Stimulated activated CD4-positive, alpha-beta T cell treated with anti-CD3 and anti-CD28 coated beads, Interleukin-4, amount 100 ng/mL, for 48 hours (primary cell): ENCODE measurements at places on chromosomes 1 and 21.
A peak's percentile ranks its signal among the peaks of the same experiment; 100 is the strongest.

GRCh38 chr21:15015622-15016471 is 49.0 kb downstream of the NRIP1 start:
- no peak for DNase-seq

GRCh38 chr1:227281371-227281770 is 36.9 kb downstream of the CDC42BPA start:
- DNase-seq = no peak

DNA sequence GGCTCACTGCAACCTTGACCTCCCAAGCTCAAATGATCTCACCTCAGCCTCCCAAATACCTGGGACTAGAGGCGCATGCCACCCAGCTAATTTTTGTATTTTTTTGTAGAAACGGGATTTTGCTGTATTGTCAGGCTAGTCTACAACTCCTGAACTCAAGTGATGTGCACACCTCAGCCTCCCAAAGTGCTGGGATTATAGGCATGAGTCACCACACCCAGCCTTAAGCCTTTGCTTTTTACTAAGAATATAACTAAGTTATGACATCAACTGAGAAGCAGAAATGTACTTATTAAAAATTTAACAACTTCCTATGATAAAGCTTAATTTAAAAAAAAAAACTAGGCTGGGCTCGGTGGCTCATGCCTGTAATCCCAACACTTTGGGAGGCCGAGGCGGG is 8.9 kb upstream of the LSS start:
- DNase-seq = no peak

DNA sequence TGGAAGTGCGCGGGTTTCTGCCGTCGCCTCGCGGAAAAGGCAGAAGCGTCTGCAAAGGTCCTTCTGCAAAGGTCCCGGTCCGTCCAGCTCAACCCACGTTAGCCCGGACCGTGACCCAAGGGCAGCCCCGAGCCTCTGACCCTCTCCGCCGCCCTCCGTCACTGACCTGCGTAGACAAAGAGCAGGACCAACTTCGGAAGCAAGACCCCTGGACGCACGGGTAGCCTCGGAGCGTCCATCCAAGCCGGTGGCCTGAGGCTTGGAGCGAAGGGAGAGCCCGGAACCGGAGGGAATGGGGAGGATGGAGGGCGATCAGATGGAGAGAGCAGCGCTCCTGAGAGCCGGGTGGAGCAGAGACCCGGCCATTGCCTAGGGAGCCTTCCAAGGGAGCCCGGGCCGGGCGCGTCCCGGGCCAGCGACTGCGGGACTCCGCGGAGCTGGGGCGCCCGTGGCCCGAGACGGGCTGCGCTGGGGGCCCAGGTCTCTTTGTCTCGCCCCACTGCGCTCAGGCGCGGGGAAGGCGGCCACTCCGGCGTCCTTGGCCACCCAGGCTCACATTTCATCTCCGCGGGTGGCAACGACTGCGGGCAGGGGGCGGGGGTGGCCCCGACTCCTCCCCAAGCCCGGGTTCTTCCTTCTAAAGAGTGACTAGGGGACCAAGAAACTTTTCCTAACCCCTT is at the start of gene CYYR1:
Gene CYYR1 (minus strand): TSS at position 585 of the 680 bp plus-strand sequence. CDS start 346 bp downstream, at position 239.
- DNase-seq = no peak

DNA sequence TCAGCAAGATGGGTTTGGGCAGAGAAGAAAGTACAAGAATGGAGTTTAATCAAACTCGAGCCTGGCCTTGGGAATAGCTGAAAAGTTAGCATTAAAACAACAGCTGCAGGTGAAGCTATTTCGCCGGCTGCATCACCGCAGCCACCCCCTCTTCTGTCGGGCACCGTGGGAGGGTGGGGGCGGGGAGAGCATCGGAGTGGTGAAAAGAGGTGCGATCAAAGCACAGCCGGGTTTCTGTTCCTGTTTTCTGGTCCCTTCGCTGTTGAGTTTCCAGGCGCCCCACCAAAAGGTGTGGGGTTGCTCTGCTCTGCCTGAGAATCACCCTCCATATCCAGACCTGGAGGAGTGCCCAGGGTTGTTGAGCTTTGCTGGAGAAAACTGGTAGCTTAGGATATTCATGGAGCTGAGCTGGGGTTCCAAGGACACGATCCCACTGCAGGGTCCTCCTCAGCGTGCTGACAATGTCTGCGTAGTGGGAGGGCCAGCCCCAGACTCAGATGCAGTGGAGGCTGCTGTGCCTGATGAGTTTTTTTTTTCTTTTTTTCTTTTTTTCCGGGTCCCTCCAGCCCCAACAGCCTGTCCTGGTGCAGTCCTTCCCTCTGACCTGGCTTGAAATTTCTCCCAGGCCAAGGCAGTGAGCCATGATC is 127.5 kb upstream of the C1orf174 start:
- no peak for DNase-seq

GRCh38 chr1:42178249-42178648 is 13.7 kb upstream of the GUCA2A start:
- DNase-seq = no peak

GRCh38 chr1:101278845-101279244 is 42.0 kb downstream of the S1PR1 start:
- no peak for DNase-seq

- DNase-seq = no peak
These were observed 11.7 kb upstream of the ARHGAP29 start for GRCh38 chr1:94248956-94249688.

DNA sequence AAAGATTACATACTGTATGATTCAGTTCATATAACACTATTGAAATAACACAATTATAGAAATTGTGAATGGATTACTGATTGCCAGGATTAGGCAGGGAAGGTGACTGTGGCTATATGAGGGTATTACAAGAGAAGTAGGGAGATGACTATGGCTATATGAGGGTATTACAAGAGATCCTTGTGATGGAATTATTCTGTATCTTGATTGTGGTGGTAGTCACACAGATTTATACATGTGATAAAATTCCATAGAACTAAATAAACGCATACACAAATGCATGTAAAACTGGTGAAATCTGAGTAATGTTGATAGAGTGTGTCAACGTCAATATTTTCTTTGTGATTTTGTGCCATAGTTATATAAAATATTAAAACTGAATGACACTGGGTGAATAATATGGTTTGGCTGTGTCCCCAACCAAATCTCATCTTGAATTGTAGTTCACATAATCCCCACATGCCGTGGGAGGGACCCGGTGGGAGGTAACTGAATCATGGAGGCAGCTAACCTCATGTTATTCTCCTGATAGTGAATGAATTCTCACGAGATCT is 615.6 kb upstream of the PKN2 start:
- no peak for DNase-seq

DNA sequence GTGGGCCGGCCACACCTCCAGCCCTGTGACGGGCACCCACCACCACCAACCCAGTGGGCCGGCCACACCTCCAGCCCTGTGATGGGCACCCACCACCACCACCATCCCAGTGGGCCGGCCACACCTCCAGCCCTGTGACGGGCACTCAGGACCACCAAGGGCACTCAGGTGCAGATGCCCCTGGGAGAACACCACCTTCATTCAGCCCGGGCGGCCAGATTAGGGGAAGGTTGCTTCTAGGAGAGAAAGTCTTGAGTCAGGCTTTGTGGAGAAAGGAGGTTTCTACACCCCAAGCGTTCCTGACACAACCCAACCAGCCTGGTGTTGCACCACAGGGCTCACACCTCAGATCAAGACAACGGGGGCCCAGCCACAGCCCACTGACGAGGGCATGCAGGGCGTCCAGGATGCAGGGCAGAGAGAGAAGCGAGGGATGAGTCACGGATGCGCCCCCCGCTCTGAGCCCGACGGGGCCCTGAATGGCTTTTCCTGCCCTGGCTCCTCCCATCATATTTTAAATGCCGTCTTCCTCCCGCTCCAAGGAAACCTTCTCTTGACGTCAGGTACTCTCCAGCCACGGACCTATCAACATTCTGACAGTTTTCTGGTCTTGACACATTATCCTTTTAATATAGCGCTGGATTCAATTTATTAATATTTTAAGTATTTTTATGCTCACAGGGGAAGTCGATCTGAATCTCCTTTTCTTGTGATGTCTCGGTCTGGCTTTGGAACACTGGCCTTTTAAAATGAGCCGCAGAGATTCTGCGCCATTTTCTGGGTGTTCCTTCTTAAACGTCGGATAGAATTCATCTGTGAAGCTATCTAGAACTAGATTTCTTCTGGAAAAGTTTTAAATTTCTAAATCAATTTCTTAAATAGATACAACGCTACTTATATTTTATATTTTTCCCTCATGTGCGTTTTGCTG is 631 bp upstream of the SPATC1L start:
- DNase-seq = peak; percentile 41

GRCh38 chr1:209513226-209513625 is 70.3 kb upstream of the CAMK1G start:
- DNase-seq = no peak

- no peak for DNase-seq
These were observed 86.4 kb downstream of the LAMC2 start for GRCh38 chr1:183272390-183272848.

DNA sequence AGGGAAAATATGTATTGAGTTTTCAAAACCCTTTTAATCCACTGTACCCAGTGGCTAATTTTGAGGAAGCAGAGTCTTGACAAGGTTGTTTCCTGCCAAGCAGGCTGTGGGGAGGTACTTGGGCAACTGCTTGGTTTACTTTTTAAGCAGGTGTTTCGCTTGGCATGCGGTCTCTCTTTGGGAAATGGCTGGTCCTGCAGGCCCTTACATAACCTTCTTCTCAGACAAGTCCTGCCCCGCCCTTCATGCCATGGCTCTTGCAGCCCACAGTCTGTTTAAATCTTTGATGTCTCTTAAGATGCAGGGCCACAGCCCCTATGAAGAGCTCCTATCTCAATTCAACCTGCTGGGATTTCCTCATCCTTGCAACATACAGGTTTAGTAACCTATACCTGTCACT is 36.0 kb upstream of the ABCD3 start:
- DNase-seq = no peak

DNA sequence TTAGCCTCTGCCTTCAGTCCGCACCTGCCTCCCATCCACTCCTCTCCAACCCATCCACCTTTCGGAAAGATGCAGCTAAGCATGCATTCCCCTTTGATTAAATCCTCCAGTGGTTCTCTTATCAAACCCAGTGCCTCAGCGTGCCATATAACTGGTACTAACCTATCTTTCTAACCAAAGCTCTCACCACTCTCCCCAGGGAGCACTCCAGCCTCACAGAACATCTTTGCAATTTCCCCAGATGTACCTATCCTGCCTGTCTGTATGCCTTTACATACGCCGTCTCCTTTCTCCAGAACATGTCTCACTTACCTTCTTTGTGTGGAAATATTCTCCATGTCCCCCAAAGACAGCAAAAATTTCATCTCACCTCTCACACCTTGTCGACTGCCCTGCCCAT is 80.0 kb downstream of the SLC25A24 start:
- DNase-seq = no peak

- no peak for DNase-seq
These were observed 63.1 kb downstream of the MATN1 start for GRCh38 chr1:30660241-30660640.

- no peak for DNase-seq
These were observed 19.6 kb upstream of the NCF2 start for GRCh38 chr1:183609759-183610452.

DNA sequence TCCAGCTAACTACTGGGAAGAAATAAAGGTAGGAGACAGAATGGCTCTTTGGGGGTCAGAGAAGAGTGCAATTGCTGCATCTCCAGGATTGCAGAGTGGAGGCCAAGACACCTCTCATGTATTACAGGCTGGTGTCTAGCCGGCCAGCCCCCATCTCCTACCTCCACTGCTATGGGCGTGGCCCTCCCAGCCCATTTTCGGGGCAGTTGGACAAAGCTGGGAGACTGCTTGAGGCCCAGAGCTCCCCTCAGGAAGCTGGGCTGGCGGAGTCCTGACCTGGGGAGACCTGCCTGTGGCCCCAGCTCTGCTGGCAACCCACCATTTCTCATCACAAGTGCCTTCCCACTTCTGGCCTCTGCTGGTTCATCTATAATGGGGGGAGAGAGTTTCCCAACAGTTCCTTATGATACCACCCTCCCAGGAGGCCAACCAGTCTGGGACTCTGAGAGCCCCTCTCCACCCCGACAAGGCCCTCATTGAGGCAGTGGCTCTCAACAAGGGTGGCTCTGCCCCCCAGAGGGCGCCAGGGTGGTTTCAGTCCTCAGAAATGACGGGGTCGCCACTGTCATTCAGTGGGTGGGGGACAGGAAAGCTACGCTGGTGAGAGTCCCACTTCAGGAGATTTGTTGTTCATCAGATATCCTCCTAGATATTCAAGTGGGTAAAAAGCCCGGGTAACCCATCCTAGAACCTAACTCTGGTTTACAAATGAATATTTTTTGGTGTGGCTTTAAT is 11.5 kb downstream of the RAP1GAP start:
- DNase-seq = no peak

DNA sequence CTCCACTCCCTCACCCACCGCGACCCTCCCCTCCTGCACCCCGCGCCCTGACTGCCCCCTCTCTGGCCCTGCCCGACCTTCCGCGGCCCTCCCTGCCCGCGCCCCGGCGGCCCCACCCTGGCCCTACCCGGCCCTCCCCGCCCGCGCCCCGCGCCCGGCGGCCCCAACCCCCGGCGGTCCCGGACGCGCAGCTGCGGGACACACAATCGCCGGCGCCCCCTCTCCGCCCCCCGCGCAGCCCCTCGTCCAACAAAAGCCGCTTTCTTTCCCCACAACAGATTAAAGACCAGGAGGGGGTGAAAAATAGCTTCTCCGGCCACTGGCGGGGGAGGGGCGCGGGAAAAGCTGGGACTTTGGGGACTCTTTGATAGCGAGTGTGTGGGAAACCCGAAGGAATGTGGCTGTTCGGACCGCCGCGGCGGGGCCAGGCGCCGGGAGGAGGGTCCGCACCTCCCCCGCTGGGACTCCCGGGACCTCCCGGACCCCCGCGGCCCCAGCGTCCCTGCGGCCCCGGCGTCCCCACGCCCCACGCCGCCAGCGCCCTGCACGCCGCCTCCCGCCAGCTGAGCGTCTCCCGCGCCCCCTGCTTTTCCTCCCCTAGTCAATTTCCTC is 8.8 kb upstream of the ID3 start:
- DNase-seq = no peak

GRCh38 chr1:180096584-180097325 is 57.9 kb upstream of the QSOX1 start:
- DNase-seq = no peak

DNA sequence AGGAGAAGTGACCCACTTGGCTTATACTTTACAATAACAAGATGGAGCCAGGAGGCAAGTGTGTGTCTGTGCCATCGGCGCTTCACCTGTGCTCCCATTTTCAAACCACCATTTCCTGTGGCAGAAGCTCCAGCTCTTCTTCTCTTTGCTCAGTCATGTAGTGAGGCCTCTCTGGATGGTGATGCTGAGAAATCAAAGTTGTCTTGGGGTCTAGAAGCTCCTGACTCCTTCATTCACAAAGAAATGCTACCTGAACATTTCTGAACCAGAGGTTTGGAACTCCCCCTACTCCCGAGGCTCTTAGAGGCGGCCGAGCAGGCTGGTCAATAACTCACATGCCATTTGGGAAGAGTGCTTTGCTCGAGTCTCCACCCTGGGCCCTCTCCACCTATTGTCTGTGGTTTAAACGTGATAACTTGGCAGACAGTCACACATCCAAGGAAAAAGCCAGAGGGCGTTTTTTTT is 18.0 kb downstream of the SLAMF1 start:
- no peak for DNase-seq

DNA sequence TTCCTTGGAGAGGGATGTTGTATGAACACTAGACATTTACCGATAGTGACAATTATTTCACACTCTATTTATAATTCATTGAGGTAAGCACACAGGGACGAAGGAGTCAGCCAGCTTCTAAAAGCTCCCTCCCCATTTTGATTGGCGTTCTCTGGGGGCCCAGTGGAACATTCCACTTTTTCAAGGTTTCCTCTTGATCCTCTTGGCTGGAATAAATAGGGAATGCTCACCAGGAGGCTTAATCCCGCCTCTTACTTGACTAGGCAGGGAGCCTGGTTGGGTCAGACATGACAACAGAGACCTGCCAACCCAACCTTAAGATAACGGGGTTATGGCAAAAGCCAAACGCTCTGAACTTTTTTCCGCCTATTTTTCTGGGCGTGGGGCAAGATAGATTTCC is 974 bp downstream of the ACTN2 start:
- DNase-seq = no peak
